ENCODE measurements at places on chromosomes 13 and 19.
A peak's percentile ranks its signal among the peaks of the same experiment; 100 is the strongest.

GRCh38 chr13:76828316-76828741 lies 57.9 kb downstream of the KCTD12 start:
- peak; percentile 50 for DNase-seq

- DNase-seq = no peak
These were observed 1.4 kb downstream of the NOVA2 start for GRCh38 chr19:45972081-45972946.

- no peak for DNase-seq
These were observed 401.2 kb downstream of the SPRY2 start for GRCh38 chr13:79939689-79940088.

DNA sequence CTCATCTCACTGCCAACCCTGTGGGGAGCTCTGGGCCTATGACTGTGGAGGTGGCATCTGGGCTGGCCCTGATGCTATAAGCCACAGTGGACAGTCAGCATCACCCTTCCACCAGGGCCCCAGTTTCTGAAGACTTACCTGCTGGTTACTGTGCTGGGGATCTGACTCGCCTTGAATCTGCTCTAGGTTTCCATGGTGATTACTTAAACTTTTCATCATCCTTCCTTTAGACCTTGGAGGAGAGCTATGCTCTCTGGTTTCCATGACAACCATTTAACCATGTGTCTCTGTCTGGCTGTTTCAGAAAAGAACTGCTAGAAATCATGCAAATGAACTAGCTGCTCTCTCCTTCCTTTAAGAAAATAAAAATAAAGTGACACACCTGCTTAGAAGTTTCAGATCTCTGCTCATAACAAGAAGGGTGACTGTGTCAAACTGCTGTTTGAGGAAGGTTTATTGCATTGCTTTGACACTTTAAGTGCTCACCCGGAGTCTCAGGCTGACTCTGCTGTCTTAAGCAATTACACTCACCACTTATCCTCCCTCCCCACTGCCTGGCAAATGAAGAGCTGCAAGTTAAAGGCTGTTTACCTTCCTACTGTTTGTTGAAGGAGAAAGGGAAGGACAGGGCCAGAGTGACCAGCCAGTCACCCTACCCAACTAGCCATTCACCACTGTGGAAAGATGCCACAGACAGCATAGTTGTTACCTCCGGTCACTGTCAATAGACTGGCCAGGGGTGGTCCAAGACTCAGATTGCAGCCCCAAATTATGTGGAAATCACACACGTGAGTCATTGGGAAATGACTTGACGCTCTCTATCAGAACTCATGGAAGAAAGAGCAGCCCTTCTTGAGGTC lies 87.6 kb downstream of the HSPH1 start:
- peak; percentile 43 for DNase-seq

- DNase-seq = no peak
These were observed 13.7 kb downstream of the SYT3 start for GRCh38 chr19:50626011-50626410.

DNA sequence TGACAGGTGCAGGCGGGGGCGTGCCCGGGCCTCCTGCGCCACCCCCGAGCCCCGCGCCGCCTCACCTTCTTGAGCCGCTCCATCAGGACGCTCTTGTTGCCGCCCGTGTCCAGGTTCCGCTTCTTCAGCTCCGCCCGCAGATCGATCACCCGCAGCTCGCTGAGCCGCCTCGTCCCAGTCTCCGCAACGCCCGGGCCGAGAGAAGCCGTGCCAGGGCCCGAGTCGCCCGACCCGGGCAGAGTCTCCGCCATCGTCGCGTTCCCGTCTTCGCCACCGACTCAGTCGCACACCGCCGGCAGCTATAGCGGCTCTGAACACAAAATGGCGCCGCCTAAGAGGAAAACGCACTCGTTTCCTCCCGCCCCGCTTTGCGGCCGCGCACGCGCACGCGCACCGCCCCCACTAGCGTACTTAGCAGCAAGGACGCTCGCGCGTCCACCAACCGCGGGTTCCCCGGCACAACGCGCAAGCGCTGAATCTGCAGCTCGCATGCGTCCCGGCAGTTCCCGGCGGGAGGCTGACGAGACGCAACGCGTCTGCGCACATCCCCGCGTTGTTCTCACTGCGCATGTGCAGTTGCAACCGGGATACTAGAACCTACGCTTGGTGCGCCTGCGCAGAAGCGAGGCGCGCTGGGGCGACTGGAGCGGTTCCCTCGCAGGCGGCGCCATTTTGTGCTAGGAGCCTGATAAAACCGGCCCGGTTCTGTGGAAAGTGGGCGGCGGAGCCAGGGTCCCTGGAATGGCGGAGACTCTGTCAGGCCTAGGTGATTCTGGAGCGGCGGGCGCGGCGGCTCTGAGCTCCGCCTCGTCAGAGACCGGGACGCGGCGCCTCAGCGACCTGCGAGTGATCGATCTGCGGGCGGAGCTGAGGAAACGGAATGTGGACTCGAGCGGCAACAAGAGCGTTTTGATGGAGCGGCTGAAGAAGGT lies at the start of the genes SAFB and SAFB2:
Gene SAFB (plus strand): TSS at position 619 of the 932 bp plus-strand sequence. CDS start 123 bp downstream, at position 742.
Gene SAFB2 (minus strand): TSS at position 312 of the 932 bp plus-strand sequence. CDS start 61 bp downstream, at position 251.
- peak; percentile 99 for DNase-seq

GRCh38 chr19:41219924-41220567 lies 1.0 kb downstream of the AXL start:
- DNase-seq = peak; percentile 44

GRCh38 chr13:69872321-69873047 lies 235.1 kb upstream of the ATXN8OS start:
- no peak for DNase-seq
